ENCODE measurements at places on chromosomes 13 and 19. TPM values are rescaled to one million over a fixed set of nuclear protein-coding genes. Genes with fewer than 3 reads are reported as not detected.

The NTF4 gene
- total RNA-seq: not detected

DNA sequence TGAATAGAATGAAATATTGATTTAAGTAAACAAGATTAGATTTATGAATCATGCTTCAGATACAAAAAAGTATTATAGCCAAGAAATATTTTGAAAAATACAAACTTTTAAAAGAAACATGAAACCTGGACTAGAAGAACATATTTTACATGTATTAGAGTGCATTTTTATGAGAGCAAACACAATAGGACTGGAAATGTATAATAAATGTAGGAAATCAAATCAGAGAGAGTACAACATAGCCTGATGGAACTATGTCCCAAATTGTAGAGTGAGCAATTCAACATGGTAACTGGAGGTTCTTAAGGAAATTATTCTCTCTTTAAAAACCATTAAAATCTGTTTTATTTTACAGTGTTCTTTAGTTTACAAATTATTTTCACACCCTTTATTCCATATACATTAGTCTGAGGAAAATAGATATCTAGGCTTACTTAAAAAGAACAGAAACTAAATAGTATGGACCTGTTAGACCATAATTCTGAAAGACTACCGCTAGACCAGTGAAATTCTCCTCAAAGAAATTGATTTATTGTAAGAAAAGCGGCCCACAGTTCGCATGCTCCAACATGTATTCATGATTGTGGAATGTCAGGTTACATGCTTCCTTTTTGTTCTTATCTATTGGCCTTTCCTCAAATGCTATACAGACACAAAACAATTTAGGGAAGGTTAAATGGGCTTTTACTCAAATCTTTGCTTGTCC lies 1526.5 kb upstream of the SLC10A2 start:
- H3K27me3 ChIP-seq: no peaks in the 10 kb centered on the region
- H3K4me1 ChIP-seq: no peaks in the 10 kb centered on the region
- DNase-seq: no peak
- H3K27ac ChIP-seq: no peak overlapping the region

DNA sequence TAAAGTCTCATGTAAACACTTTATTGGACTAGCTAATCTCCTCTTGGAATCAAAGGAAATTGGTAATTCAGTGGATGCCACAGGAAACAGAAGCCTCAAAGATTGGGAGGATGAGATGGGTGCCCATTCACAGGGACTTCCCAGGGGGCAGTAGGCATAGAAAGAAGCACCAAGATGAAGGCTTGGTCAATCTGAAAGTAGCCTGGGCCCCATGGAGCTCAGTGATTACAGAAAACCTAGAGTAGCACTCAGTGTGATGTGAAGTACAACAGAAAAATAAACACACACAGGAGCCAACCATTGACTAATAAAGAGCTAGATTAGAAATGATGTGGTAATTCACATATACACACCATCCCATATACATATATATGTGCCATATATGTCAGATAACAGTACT lies 560.6 kb downstream of the TBC1D4 start:
- no peaks in the 10 kb centered on the region for H3K36me3 ChIP-seq
- no peaks in the 10 kb centered on the region for H3K27me3 ChIP-seq
- H3K4me1 ChIP-seq: no peaks in the 10 kb centered on the region
- no peak overlapping the region for H3K4me3 ChIP-seq
- no peak for DNase-seq

DNA sequence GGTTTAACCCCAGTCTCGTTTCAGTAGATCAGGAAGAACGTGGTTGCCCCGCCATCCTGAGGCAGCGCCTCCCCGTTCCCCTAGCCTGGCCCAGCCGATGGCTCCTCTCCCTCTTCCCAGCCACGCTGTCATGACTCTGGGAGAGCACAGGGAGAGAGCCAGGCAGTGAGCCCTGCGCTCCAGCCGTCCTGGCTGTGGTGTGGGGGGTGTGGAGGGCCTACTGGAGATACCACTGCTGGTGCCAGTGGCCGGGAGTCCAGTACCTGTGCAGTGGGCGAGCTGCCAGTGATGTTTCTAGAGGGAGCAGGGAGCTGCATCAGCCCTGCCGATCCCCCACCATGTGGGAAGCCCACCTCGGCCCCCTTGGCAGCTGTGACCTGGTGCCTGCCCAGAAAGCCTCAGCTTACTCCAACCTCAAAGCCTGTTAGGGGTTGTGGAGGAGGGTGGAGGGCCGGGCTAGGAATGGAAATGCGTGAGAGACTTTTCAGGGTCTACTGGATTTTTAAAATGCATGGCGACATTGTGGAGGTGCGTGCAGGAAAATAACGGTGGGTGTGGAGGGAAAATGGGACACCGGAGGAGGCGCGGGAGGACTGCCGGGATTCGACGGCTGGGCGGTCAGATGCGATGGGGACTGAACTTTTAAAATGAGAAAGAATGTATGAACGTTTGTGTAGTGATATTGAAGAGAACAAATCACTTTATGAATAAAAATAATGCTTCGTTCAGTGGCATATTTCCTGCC lies 4.9 kb downstream of the TEX29 start:
- H3K4me3 ChIP-seq: no peak overlapping the region
- H3K4me1 ChIP-seq: peaks cover 4% of the 10 kb centered on the region
- H3K27ac ChIP-seq: no peak overlapping the region
- DNase-seq: no peak
